Activated CD4-positive, alpha-beta T cell treated with anti-CD3 and anti-CD28 coated beads for 1 hour (primary cell): ENCODE measurements at places on chromosomes 2 and 18.

GRCh38 chr18:332007-332406 is 64.2 kb upstream of the THOC1 start:
- DNase-seq = no peak

- peak; percentile 29 for DNase-seq
Observed at GRCh38 chr2:136384531-136385303, 266.8 kb upstream of the CXCR4 start.

DNA sequence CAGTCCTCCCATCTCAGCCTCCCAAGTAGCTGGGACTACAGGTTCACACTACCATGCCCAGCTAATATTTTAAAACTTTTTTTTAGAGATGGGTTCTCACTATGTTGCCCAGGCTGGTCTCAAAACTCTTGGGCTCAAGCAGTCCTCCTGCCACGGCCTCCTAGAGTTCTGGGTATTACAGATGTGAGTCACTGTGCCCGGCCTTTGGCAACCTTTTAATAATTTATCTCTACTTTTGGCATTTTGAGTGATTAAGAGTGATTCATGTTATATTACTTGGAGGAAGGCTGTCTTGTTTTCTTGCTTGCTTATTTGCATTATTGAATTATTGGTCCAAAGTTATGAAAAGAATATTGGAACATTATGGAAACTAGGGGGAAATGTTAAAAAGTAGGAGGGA is 24.3 kb downstream of the NCOA1 start:
- DNase-seq = no peak

DNA sequence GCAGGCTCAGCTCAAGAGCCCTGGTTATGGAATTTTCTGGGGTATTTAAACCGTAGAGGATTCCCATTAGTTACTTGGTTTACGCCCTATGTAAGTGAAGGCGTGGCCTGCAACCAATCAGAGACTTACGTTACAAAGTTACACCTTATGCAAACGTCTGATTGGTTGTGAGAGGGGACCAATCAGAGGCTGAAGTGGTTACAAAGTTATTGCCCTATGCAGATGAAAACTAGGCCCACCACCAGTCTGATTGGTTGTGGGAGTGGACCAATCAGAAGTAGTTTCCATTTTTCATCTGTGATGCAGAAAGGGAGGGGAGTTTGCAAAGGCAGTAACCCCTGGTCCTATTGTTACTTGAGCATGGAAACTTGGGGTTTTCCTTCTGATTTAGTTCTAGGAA is 49.1 kb downstream of the DLGAP1 start:
- no peak for DNase-seq

DNA sequence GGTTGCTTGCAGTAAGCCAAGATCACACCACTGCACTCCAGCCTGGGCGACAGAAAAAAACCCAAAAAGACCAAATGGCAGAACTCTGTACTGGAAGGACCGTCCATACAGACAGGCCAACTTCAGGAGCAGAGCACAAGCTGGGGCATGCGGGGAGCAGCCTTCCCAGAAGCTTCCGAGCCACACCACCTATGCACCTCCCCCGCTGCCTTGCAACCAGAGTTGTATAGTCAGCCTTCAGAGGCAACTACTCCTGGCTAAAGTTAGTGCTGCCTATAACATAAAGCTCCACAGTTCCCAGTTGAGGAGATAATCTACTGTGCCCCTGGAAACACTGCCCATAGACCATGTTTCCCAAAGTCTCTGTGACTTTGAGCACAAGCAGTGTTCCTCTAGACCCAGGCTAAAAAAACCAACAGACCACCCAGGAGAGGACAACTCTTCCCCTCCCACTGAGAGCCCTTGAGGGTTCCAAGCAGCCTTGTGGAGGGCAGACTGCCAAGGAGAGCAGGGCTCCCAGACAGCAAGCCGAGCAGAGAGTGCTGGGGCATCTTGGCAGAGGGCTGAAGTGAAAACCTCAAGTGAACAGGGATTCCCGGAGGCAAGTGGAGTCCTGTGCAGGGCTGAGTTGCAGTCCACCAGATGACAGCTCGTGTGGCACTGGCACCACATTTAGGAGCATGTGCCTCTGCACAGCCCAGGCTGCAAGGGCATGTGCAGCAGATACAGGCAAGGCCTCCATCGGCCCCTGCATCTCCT is 6.8 kb downstream of the SFT2D3 start:
- DNase-seq = no peak

- DNase-seq = no peak
Observed at GRCh38 chr18:5542515-5543035, 1.2 kb downstream of the EPB41L3 start.

DNA sequence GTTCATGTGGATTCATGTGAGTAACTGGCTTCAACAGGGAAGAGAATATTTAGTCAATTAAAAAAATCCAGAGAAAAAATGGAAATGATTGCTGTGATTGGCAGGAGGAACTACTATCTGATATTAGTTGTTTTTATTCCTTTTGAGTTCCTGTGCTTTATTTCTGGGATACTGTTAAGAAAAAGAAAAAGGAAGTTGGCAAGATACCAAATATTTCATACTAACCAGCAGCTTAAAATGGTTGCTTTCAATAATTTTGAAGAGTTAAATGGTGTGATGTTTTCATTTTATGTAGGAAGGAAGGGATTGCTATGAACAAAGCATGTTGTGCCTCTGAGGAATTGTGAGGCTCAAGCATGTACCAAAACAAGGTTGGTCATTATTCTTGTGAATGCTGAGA is 8.1 kb upstream of the MTX2 start:
- DNase-seq = no peak

DNA sequence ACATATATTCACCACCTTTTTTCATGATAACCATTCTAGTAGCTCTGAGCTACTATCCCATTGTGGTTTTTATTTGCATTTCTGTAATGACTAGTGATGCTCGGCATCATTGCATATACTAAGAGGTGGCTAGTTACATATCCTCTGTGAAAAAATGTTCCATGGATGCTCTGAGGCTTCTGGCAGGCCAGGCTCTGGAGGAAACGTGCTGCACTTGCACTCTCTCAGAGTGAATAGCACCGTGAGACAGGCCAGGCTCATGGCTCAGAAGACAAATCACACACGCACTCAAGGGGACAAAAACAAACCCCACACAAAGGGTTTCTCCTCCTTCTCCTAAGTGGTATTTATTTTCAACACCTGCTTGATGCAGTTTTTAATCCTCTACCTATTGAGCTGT is 1085.3 kb upstream of the CNTNAP5 start:
- no peak for DNase-seq
